EL (cell line): ENCODE measurements at places on chromosomes 11 and 22.
A peak's percentile ranks its signal among the peaks of the same experiment; 100 is the strongest.

GRCh38 chr22:49104434-49104833 lies 723.2 kb downstream of the BRD1 start:
- no peak for DNase-seq

DNA sequence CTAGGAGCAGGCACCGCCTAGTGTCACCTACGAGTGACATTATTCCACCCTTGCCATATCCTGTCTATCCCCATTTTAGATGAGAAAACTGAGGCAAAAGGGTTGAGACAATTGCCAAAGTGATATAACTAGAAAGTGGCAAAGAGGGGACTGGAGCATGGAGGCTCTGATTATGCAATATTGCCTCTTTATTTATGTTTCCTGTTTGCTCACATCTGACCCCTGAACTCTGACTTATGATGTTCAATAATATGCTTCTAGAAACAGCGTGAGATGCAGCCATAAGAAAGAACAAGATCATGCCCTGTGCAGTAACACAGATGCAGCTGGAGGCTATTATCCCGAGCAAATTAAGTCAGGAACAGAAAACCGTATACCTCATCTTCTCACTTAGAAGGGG lies 7.7 kb downstream of the ELF5 start:
- no peak for DNase-seq

DNA sequence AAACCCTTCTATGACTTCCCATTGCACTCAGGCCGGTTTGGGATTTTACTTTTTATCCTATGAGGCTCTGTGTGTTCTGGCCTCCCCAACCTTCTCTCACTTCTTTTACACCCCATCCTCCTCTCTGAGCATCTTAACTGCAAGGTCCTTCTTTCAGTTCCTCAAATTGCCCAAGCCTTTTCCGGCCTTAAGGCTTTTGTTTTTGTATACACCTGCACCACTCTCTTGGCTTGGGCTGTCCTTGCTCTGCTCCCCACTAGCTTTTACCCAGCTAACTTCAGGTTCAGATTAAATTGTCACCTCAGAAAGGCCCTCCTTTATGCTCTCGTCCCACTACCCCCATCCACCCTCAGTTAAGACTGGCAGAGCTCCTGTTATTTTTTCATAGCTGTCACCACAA lies 55.5 kb downstream of the FAM83F start:
- DNase-seq = no peak

- no peak for DNase-seq
These were observed 28.5 kb downstream of the P4HA3 start for GRCh38 chr11:74282914-74283371.

GRCh38 chr11:125433454-125434121 lies 62.5 kb downstream of the FEZ1 start:
- peak; percentile 51 for DNase-seq

DNA sequence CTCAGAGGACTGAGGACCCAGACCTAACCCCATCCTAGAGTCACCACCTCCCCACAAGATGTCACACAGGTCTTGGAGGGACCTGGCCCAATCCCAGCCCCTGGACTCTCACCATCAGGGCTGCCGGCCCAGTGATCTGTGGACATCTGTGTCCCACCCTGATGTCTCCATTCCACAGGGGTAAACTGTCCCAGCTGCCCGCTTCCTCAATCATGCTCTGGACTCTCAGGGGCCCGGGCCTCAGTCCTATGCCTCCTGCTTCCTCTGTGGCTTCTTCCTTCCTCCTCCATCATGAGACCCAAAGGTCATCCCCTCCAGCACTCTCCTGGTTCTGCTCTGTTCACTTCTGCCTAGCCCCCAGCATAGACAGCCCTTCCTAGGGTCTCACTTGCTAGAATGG lies 32.2 kb downstream of the ARAP1 start:
- no peak for DNase-seq

GRCh38 chr22:25081409-25081824 lies 118.2 kb upstream of the CRYBB3 start:
- DNase-seq = peak; percentile 10

GRCh38 chr11:79304599-79305212 lies 136.1 kb downstream of the TENM4 start:
- DNase-seq = no peak

- DNase-seq = no peak
These were observed 63.5 kb downstream of the MICAL3 start for GRCh38 chr22:17960695-17961445.

DNA sequence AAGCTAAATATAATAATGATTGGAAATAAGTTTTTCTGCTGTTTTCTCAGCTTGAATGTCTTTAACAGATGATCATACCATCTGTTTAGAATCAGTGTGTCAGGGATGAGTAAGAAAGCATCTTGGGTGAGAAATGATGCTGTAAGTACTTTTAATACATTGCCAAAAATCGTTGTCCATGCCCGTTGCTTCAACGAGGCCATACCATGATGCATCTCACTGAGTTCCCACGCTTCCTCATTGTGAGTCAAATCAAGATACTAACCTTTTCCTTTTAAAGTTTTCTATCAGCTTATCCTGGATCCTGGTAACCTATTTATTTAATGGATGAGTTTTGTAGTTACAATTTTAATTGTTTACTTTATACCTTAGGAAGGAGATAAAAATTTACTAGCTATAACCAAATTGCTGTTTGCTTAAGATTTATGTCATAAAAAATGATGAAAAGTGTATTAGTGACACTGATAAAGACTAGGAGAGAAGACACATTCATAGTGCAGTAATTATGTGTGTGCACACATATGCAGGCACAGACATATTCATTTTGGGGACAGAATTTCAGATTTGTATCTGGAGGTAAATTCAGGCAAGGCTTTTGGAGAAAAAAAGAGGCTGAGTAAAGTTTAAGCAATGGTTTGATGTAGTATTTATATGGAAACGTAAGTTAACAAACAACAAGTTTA lies 154.8 kb downstream of the UVRAG start:
- DNase-seq = peak; percentile 66

- DNase-seq = no peak
These were observed 127.9 kb upstream of the MTMR2 start for GRCh38 chr11:96051820-96052219.

GRCh38 chr11:118045191-118045590 lies 31.7 kb upstream of the TMPRSS4 start:
- DNase-seq = no peak
